Activated CD4-positive, alpha-beta T cell treated with anti-CD3 and anti-CD28 coated beads for 1 hour (primary cell): ENCODE measurements at places on chromosomes 3 and 15.

- DNase-seq = no peak
These were observed 185.8 kb upstream of the ROBO1 start for GRCh38 chr3:79953591-79954101.

DNA sequence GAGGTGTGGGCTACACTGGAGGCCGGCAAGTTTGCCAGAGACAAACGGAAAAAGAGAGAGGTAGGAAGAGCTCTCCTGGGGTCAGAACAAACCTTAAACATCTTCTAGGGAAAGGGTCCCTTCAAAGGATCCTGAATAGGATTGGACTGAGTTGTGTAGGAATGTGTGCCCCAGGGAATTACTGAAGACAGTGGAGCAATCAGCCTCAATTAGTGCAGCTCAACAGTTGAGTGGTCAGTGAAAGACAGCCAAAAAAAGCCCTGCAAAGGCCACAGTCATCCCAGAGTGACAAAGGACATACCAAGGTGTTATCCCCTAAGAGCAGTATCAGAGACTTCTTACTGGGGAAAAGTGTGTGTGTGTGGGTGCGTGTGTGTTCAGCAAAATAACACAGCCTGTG lies 70.3 kb downstream of the NUP210 start:
- no peak for DNase-seq

DNA sequence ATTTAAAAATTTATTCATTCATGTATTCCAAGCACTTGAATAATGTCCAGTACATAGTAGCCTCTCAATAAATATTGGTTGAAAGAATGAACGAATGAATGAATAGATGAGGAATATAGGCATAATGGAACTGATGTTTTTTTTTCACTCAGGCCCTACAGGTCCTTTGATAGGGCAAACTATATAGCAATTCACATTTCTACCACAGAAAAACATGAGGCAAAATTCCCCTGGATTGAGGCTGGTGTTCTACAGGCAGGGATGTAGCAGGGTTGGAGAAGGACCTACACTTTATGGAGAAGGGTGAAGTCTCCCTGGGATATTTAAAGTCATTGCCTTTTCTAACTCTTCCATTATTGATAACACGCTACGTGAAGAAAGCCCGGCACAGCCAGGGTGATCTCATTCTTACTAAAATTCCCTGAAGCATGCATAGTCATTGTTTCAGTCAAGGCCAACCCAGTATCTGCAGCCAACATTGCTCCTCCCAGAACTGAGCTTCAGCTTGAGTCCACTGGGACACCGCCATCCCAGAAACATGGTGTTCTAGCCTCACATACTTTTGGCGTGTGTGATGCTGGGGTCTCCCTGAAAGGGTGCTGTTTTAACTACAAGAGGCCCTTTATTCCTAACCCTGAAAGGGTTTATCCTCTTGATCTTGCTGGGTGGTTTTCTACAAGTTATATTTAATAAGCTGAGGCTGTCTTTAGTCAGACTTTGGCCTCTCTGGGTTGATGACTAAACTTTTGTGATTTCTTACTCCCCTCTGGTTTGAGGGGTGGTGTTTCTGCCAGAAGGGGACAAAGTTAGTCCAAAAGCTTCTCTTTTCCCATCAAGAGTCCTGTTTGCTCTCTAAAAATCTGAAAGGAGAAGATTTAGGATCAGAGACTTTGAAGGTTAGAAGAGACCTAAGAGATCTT lies 25.9 kb upstream of the FBN1 start:
- DNase-seq = no peak

GRCh38 chr3:58215317-58216025 lies 4.7 kb upstream of the DNASE1L3 start:
- DNase-seq = no peak

- DNase-seq = no peak
These were observed 1038.5 kb upstream of the NR2F2 start for GRCh38 chr15:95291898-95292472.

GRCh38 chr15:74664028-74664616 lies 31.7 kb downstream of the EDC3 start:
- no peak for DNase-seq

GRCh38 chr15:85588677-85589076 lies 206.0 kb downstream of the KLHL25 start:
- no peak for DNase-seq

DNA sequence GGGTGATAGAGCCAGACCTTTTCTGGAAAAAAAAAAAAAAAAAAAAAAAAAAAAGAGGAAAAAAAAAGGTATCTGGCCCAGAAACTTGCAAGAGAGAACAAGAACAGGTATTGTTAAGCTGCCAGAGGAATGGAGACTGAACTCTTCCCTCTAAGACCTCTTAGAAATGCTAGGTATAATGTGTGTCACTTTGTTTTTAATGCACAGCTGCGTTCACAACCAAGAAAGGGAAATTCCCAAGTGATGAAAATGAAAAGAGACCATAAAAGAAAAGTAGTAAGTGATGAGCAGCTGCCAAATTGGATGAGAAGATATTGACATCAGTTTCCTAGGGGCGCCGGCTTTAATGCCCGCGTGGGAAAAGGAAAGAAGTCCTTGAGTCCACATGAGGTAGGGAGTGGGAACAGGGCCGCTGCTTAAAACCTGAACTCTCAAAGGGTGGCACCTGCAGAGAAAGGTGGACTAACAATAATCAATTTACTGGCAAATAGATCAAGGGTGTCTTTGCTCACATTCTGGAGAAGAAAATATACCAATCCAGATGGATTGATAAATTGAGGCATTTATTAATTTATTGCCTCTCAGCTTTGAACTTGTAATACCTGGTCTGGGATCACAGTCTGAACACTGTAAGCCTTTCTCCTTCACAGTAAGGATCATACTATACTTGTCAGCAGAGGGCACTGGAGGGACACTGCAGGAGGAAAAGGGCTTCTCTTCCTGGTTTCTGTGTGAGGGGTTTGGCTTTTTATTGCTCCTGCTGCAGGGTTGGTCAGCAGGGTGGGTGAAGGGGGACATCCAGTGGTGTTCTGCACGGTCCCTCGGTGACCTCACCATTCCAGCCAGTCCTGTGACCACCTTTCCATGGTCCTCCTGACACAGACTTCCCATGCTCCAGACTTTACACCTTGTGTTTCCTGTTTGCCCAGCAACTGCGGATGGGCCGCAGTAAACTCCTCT lies 131.6 kb downstream of the AQP9 start:
- no peak for DNase-seq

DNA sequence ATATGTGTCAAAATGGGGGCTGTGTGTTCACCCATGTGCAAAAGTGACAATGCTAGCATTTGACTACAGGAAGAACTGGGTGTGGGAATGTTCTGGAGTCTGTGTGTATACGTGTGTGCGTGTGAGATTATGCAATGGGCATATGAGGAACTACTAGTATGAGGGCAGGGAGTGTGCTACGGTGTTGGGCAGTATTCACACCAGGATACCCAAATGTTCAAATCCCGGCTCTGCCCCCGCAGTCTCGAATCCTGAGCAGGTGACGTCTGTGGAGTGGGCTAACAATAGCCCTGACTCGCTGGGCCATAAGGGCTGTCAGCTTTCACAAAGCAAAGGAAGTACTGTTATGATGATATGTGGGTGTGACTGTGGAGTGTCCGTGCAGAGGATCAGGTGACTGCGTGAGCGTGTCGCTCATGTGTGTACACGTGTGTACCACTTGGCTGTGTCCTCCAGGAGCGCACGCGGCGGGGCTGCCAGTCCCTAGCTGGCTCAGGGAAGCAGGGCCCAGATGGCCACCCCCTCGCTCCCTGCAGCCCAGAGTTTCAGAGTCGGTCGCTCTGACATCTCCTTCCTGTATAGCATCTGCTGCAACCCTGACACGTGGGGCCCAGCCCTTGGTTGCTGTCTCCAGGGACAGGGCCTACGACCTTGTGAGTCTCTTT lies 27.2 kb downstream of the IQSEC1 start:
- no peak for DNase-seq

DNA sequence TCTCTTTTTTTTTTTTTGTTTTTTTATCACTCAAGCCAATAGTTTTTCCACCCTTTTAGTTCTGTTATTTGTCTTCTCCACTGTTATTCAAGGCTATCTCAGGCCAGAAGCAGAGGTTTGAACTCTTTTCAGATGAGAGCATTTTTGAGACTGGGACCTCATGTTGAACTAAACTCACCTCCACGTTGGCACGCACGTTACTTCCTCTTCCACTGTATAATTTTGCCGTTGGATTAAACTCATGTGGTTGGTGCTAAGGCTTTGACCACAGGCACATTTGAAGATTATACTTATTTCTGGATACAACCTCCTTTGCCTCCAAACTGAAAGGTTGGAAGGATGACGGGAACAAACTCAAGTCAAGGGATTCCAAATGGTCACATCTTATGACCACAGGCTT lies 501.3 kb upstream of the TPRG1 start:
- DNase-seq = no peak

GRCh38 chr3:3126477-3127431 lies at the start of gene TRNT1:
Gene TRNT1, plus strand, starts transcription at chr3:3126940. Its CDS starts 2,101 bp downstream, at chr3:3129041.
- DNase-seq = peak; percentile 94

GRCh38 chr3:9915254-9916141 lies 1.4 kb upstream of the IL17RC start:
- no peak for DNase-seq

GRCh38 chr15:52652984-52653383 lies 26.2 kb downstream of the ATOSA start:
- DNase-seq = no peak

DNA sequence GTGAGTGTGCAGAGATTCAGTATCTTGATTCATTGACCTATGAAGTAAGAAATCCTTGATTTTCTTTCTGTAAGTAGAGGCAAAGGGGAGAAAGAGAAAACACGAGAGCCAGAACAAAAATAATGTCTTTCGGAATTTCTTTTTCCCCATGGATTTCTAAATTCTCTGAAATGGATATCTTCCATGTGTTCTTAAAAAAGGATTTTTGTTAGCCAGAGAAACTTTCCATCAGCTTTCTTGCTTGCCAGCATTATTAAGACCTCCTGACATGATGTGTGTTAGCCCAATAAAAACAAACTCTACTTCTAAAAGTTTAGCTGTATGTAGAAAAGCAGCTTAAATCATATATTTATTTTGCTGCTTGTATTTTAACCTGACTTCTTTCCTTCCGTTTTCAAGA lies 122.3 kb upstream of the AADACL2 start:
- no peak for DNase-seq

GRCh38 chr3:51933471-51934138 lies 8.1 kb downstream of the RRP9 start:
- no peak for DNase-seq

DNA sequence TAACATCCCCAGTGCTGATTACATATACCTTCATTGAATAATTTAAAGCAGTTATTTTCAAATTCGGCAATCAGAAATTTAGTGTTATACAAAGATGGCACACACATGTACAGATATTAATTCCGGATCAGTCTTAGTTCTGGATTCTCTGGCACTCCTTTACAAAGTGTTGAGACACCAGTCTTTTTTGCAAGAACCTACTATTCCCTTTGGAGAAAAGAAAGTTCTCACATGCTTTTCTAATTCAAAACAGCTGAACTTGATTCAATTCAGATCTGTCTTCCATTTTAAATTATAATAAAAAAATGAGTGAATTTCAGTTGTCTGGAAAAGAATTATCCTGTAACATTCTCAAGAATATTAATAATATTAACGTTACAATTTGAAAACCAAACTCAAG lies 20.4 kb downstream of the CCDC191 start:
- no peak for DNase-seq

DNA sequence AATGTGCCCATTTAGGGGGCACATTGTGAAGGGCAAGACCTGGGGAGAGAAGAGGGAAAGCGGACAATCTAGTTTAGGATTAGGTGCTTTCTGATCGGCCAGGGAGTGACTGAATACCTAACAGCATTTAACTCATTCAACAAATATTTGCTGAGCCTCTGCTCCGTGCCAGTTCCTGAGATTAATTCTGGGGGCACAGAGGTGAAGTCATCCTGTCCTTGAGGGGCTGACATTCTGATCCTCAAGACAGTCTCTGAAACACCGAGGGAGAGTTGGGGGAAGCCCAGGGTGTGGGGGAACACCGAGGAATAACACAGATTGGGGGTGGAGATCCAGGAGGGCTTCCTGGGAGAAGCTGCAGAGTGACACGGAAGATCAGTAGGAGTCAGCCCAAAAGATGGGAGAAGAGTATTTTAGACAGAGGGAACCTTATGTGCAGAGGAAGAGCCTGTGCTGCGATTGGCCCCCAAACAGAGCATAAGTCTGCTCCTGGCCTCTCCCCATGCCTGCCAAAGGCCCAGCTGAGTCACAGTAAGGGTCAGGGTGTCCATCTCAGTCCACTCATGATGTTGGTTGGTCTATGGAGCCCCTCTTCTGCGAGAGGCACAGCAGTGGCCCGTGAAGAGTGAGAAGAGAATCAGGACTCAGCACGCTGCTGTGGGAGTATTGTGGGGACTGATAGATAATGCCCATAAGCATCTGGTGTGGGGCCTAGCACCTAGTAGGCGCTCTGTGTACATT lies 60.2 kb downstream of the AMOTL2 start:
- DNase-seq = no peak

- DNase-seq = peak; percentile 70
These were observed 45.7 kb downstream of the CHSY1 start for GRCh38 chr15:101206176-101206591.
